ENCODE measurements at places on chromosomes 7 and 10.

GRCh38 chr7:44087911-44088838, 5.8 kb upstream of the POLM start:
- DNase-seq: peak; percentile 67

GRCh38 chr10:119149729-119150128, 15.8 kb downstream of the SFXN4 start:
- DNase-seq: no peak

DNA sequence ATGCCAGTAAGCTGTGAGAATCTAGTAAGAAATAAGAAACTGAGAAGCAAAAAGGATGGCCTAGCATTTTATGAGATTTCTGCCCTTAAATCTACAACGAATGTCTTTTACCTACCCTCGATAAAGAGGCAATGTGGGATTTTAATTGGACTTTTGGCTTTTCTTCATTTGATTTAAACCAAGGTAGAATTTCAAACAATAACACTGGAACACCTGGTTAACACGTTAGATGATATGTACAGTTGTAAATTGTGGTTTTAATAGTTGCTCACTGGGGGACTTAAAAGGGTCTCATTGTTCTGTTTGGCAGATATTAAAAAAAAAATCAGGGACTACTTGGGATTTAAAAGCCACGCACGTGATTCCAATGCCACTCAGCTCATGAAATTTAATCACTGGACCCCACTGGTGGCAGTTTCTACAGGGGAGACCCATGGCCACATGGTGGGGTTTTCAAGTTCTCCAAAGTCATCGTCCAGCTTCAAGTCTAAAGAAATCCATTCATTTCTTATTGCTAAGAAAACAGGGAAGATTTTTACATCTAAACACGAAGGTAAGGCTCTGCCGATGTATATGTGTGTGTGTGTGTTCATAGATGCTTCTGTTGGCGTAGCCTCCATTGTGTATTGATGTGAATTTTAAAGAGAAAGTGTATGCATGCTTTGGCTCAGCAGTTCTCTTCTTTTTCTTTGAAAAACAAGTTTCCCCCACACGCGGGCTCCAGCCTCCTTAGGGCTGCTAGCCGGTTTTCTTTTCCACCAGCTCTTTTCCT, 588.6 kb upstream of the MKI67 start:
- no peak for DNase-seq

DNA sequence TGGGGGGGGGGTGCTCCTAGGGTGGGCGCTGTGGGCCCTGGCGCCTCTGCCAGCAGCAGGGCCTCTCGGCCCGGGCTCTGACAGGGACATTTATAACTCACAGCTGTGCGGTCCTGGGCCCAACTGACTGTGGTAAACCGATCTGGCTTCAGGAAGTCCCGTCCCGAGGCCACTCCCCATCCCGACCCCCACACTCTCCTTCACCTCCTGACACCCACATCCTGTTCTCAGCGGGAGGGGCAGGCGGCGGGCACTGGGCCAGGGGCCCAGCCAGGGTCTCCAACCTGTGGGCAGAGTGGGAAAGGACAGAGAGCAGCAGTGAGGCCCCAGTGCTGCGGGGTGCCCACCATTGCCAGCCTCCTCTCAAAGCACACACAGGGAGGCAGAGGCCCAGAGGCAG, 69.1 kb downstream of the ZMIZ1 start:
- DNase-seq: no peak

DNA sequence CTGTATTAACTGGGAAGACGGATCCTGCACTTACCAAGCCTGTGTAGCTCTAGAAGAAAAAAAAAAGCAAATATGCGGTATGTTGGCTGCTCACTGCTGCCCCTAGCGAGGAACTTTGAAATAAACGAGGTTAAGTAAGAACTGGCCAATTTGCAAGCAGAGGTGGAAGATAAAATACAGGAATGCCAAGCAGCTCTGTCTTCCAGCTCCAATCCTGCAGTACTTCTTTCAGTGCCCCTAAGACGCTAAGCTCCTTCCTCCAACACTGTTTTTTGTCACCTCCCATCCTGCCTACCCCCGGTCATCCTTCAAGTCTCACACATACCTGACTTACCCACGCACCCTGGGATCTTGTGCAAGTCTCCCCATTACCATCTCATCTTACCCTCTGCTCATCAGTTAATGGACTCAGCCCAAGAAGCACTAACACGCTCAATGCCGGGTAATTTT, 809 bp downstream of the C10orf143 start:
- peak; percentile 60 for DNase-seq

- DNase-seq: no peak
Observed at GRCh38 chr10:91191584-91191919, 28.9 kb upstream of the PCGF5 start.

DNA sequence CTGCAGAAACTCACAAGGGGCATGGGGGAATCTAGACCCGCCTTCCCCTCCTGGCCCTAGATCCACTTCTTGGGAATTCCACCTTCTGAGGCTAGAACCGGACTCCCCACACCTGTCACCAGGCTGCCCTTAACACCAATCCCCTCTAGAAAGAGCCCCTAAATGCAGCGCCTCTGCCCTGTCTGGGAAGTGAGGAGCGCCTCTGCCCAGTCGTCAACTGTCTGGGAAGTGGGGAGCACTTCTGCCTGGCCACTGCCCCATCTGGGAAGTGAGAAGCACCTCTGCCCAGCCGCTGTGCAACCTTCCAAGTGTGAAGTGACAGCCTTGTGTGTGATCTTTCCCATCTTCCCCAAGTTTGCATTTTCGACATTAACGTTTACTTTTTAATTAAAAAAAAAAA, 8.8 kb downstream of the RCC1L start:
- DNase-seq: no peak

DNA sequence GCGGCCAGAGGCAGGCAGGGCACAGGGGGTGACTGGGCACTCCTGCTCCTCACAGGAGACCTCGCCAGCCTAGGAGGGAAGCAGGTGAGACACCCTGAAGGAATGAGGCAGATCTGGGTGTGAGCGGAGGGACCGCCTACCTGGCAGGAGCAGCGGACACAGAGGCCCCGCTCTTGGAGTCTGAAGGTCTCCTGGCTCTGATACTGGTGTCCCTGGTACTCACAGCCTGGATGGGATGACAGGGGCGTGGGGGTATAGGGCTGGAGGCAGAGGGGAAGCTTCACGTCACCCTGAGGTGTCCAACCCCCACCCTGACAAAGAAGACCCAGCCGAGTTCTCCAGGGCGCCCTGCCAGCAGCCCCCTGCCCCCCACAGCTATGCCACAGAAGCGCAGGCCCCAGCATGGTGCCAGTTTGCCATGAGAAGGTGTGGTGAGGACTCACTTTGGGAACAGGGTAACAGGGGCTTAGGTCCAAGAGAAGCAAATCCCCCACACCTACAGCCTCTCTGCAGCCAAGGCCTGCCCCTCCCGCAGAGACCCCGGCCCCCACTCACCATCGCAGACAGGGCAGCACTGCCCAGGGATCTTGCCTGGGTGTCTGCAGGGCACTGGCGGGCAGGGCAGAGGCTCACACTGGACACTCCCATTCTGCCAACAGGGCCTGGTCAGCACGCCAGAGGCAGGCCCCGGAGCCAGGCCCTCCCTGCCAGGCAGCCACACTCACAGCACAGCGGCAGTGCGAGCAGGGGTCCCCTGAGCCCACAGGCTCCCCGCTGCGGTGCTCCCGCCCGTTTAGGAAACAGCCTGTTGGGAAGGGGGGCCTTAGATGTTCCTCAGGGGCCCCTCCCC, 17.0 kb downstream of the KCP start:
- no peak for DNase-seq

All from AG04449 (cell line).